ENCODE measurements at places on chromosomes 11 and 22.

DNA sequence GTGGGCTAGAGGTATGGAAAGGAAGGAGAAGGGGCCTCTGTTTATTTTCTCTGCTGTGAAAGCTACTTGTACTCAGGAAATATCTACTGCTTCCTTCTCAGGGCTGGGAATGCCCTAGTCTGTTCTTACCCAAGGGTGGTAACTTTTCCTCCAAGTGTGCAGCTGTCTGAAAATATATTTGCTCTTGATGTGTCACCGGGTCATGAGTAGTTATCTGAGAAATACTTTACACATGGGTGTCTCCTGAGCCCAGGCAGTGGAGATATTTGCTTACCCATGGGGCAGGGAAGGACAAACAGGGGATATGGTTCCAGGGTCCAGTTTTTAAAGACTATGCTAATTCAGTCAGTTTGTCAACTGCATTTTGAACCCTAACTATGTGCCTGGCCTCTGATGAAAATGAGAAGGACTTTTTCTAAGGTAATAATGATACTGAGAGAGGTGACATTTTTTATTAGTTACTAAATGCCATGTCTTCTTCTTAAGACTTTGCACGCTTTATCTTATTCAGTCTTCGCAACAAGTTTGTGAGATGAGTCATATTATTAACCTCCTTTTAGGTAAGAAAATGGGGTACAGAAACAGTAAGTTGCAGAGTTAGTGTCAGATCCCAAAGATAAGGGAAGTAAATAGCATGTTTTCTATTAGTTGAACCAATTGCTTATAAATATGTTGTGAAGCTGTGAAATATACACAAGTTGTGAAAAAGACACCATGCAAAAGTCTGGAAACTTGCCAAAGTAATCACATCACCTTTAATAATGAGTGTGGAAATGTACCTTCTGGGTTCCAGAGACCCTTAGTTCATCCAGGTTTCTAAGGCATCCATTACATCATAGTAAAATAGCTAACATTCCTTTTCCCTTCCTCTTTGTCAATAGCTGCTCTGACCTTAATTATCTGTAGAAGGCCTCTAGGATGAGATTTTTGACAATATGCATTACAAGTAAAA is 22.9 kb downstream of the SYTL2 start:
- no peak for DNase-seq

DNA sequence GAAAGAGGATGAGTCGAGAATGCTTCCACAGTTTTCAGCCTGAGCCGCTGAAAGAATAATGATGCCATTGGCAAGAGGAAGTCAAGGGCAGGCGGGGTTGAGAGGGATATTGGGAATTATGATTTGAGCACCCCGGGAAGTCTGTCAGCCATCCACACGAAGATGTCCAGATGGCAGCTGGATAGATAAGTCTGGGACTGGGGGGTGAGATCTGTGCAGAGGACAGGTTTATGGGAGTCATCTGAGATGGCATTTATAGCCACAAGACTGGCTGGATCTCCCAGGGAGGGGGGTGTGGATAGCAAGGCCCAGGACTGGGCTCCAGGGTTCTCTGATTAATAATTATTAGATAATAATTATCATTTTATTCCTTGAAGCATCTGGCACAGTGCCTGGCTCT is 5.1 kb upstream of the STIP1 start:
- no peak for DNase-seq

DNA sequence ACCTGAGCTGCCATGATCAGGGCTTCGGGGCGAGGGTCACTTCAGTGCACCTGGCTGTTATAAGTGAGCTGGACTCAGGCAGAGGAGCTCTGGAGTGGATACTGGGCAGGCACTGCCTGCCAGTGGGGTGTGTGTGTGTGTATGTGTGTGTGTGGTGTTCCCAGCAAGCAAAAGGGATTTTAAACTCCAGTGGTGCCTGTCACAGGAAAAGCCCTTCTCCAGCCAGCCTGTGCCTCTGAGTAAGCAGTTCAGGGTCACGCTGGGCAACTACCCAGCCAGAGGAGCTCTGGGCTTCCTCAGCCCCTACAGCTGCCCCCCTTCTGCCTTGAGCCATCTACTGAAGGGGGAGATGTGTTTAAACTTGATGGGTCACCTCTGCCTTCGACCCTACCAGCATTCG is 109.0 kb downstream of the OSBP2 start:
- DNase-seq: no peak

- no peak for DNase-seq
Measured at GRCh38 chr11:64759131-64759721, 548 bp downstream of the PYGM start.

- no peak for DNase-seq
Measured at GRCh38 chr11:63532117-63532516, 4.5 kb upstream of the PLAAT4 start.

GRCh38 chr22:41873391-41873790 is 40.5 kb downstream of the SREBF2 start:
- no peak for DNase-seq

DNA sequence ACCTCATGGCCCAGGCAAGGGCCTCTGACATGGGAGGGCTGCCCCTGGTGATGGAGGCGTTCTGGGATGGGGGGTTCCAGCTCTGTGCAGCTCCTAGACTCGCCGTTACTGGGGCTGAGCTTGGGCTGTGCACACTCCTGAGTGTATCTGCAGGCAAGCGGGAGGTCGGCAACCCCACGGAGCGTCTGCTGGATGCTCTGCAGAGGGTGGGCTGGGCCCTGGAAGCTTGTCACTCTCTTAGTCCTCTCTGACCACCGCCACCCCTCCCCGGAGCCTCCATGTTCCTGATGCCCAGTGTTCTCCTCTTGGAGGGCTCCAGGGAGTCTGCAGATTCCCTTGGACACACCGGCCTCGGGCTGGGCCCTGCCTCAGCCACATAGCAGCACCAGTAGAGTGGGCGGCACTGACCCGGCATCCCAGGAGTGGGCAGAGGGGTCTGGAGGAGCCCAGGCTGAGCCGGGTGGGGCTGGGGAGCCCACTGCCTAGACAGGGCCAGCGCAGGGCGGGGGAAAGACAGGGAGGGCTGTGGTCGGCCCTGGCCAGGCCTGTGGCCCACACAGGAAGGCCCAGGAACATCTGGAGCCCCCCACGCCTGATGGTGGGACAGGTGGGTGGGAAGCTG is 20.6 kb upstream of the MUC5B start:
- no peak for DNase-seq

DNA sequence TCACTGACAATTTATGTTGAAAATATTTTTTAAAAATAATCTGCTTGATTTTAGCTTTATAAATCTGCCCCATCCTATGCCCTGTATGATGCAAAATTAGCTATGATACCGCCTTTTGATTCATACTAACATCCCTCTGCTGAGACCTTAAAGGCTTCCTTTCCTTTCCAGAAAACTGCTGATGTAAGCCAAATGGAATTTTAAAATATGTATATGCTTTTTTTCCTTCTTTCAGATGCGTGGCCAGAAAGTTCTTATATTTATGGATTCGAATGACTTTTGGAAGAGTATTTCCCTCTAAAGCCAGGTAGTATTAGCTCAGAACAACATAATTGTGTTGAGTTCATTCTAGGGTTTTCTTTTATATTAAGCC is 34.5 kb downstream of the SFI1 start:
- DNase-seq: no peak

- no peak for DNase-seq
Measured at GRCh38 chr11:8218840-8219239, 44.8 kb downstream of the LMO1 start.

DNA sequence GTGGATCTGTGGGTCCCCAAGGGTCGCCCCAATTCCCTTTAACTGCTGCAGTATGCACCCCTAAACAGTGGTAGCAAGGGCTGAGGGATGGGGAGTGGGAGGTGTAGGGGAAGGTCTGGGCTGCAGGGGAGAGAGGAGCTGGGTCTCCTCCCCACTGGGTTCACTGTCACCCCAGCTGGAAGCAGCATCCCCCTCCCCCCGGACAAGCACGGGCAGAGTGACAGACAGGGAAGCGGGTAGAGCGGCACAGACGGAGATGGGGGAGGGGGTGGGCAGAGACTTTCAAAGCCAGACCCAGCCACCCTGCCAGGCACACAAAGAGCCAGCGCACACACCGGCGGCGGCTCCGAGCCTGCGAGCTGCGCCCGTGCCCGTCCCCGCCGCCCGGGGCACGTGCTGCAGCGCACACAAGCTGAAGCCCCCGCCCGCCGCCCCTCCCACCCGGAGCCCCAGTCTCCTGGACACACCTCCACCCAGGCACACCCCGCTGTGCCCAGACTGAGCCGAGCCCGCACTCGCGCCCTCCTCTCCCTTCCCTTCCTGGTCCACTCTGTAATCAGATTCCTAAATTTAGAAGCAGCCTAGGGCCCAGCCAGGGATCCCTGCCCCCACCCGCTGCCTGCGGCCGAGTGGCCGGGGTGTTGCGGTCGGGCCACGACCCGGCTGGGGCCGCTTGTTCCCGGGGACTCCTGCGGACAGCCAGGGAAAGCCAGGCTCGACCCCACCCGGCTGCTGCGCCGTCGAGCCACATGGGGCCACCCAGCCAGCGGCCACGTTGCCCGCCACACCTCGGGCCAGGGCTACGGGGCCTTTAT is 935 bp upstream of the RCOR2 start:
- DNase-seq: no peak

DNA sequence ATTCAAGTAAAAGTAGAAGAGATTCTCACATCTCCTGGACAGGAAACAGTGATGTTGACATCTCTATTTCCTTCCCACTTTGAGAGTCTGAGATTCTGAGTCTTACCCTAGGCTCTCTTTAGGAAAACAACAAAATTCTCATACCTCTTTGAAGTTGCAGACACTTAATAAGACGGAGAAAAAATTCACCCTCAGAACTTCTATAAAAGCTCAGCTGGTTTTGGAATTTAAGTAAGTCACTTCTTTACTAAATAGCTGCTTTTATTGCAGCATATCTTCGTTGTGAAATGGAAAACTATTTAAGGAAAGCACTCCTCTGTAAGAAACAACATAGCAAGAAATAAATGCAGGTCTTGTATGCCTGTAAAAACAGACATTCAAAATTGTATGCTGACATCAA is 79.1 kb downstream of the MSANTD4 start:
- no peak for DNase-seq

GRCh38 chr11:128232588-128232987 is 354.8 kb downstream of the ETS1 start:
- no peak for DNase-seq

- no peak for DNase-seq
Measured at GRCh38 chr11:44963136-44963535, 12.5 kb upstream of the TP53I11 start.

DNA sequence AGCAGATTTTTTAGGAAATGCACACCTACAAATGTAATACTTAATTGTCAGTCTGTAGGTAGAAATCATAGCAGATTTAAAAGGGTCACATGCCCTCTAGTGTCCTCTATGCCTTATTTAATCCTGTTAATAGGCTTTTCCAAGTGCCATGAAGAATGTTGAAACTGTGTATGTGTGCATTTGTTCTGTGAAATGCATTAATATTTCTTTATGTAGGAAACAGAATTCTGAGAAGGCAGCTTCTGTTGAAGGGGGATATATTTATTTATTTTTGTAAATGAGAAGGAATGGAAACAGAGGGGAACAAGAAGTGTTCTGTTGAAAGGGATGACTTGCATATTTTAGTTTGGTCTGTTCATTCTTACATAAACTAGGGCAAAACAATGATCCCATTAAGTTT is 51.0 kb downstream of the SVIP start:
- no peak for DNase-seq

- no peak for DNase-seq
Measured at GRCh38 chr11:78476066-78476465, 58.4 kb upstream of the GAB2 start.

- no peak for DNase-seq
Measured at GRCh38 chr11:46240861-46241260, 36.6 kb upstream of the CREB3L1 start.

DNA sequence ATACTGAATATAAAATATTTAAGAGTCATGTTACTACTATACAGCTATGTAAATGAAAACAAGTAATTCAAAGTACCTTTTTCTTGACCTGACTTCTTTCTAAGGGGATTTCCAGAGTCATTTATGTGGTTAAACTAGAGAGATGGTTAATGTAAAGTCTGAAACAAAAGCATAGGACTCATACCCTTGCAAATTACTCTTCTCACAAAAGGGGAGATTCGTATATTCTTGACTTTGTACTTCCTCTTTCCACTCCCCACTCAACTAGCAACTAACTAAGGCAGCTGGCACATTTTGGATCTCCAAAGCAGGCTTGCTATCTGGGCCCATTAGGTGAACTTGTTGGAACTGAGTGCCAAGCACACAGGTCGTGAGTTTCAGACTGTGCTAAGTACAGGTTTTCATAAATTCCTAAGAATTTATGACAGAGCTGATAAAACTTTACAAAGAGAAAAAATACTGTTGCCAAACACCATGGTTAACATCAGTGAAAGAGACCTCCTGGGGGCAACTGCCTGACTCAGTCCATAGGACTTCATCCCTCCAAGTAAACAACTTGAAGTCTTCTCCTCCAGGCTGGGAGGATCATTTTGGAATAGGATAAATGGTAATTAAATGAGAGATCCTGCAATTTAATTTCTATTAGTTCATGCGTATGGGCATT is 77.0 kb upstream of the DDI1 start:
- no peak for DNase-seq

DNA sequence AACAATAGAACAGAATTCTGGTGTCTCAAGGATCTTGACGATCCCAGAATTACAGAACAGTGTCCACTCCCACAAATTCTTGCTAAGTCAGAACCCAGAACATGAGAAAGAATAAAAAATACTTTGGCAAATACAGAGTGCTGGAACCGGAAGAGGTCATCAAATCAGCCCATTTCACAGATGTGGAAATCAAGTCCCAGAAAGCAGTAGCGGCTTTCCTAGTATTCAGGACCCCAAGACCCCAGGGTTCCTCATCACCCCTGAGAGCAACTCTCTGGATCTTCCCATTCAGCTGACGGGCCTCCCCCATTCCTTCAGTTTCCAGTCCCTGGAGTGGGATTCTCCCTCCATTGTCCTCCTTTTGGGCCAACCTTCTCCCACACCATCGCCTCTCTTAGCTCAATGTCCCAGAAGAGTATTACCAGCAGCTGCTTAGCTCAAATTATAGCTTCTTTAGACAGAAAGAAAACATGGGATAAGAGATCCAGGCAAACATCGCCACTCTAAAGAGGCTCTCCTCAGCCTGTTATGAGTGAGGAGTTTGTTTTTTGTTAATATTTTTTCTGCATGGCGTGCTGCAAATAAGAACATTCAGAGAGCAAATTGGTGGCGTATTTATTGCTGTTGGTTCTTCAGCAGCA is 268.3 kb downstream of the MN1 start:
- no peak for DNase-seq

DNA sequence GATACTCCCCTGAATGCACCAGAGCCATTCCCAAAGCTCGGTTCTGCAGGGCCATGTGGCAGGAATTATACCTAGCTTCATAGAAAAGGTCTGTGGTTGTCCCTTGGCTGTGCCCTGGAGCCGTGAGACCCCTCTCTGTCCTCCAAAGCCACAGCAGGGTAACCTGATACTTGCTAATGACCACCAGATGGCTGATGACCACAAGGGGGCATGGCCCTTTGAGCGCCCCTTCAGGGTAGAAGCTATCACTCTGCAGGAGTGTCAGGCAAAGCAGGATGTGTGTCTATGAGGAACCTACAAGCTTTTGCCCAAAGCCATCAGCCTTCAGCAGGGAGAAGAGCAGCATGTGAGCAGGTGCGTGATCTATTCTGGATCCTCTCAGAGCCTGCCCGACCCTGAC is 95.3 kb downstream of the NTM start:
- DNase-seq: no peak

- no peak for DNase-seq
Measured at GRCh38 chr11:132942611-132943356, 589.5 kb downstream of the OPCML start.

GRCh38 chr11:121437018-121437685 is 15.0 kb upstream of the SORL1 start:
- DNase-seq: no peak

- DNase-seq: no peak
Measured at GRCh38 chr22:41995211-41995610, 3.4 kb upstream of the WBP2NL start.

Data from stimulated activated CD8-positive, alpha-beta memory T cell treated with anti-CD3 and anti-CD28 coated beads, Interleukin-12 subunit alpha, Interleukin-12 subunit beta, amount 100 ng/mL, for 1 hour (primary cell).